ENCODE measurements at places on chromosomes 5 and 9.

GRCh38 chr9:78131969-78132700 lies 100.5 kb upstream of the GNAQ start:
- DNase-seq: no peak

DNA sequence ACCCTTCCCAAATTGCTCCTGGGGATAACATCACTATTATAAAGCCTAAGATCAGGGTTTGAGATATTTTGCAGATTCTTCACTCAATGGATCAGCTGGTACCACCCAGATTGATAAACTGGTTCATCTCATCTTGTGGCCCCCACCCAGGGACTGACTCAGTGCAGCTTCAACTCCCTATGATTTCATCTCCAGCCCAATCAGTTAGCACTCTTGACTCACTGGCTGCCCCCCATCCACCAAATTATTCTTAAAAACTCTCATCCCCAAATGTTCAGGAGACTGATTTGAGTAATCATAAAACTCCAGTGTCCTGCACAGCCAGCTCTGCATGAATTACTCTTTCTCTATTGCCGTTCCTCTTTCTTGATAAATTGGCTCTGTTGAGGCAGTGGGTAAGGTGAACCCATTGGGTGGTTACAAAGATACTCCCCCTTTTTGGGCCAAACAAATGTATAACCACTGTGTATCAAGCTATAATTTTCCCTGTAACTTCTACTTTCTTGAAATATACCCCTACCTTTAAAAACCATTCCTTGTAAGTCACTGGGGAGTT lies 263.3 kb upstream of the IL12B start:
- no peak for DNase-seq

GRCh38 chr5:157020511-157021222 lies 38.2 kb downstream of the HAVCR1 start:
- no peak for DNase-seq

- DNase-seq: no peak
Observed at GRCh38 chr9:72657023-72657422, 135.6 kb downstream of the TMC1 start.

DNA sequence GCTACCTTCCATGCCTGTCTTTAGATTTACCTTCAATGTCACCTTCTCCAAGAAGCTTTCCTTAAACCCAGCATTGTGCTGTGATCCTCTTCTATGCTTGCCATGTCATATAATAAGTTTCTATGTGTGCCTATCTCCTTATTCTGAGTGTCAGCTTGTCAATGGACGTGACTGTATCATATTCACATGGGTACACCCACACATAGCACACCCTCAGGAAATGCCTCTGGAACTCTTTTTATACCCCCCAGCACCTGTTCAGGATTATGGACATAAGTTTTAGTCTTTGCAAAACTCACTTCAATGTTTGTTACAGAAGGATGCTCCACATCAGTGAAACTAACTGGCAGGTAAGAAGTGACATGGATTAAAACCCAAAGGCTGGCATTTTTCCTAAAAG lies 7.4 kb downstream of the GAS1 start:
- no peak for DNase-seq

- DNase-seq: no peak
Observed at GRCh38 chr5:111720333-111720890, 36.6 kb downstream of the NREP start.
